Ecto neural progenitor cell (in vitro differentiated cells): ENCODE measurements at places on chromosomes 16 and 17.

- DNase-seq, result no peak
These were observed 93.5 kb downstream of the WWOX start for GRCh38 chr16:78192734-78193488.

GRCh38 chr16:29892458-29892813, 6.9 kb downstream of the SEZ6L2 start:
- DNase-seq, result no peak

- no peak for DNase-seq
These were observed 16.1 kb upstream of the ADAMTS18 start for GRCh38 chr16:77450790-77451487.

GRCh38 chr16:25751230-25751835, 59.6 kb downstream of the HS3ST4 start:
- no peak for DNase-seq

DNA sequence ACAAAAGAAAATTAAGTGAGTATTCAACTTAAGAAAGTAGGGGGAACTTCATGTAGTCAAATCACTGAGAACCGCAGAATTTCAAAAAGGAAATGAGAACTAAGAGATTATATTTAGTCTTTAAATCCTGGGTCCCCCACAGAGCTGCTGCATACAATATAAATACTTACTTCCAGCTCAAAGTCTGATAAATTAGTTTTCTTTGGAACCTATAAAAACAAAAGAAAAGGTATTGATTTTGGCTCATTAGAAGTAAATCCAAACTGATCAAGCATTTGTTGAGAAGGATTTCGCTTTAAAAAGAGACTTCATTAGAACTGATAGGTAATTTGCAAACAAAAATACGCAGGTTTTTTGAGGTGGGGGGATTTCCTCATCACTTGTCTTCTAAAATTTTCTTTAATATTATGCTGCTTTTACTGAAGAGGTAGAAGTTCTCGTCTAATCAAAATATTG, 21.9 kb downstream of the PARN start:
- DNase-seq, result no peak
